ENCODE measurements at places on chromosomes 7 and 10. TPM values are rescaled to one million over a fixed set of nuclear protein-coding genes. Genes with fewer than 3 reads are reported as not detected.

PSAP gene
- 186 TPM for total RNA-seq

FAM237B gene
- not detected for total RNA-seq

IFIT1 gene
- 6.1 TPM for total RNA-seq

KEL gene
- 1.1 TPM for total RNA-seq

GPR15LG gene
- not detected for total RNA-seq

ANXA8L1 gene
- total RNA-seq: not detected

SH2D4B gene
- 0.25 TPM for total RNA-seq

CNPY1 gene
- not detected for total RNA-seq

GBX1 gene
- total RNA-seq: not detected

BAG3 gene
- 38.2 TPM for total RNA-seq

PNLIPRP1 gene
- not detected for total RNA-seq

NME8 gene
- total RNA-seq: not detected

AKR1C4 gene
- not detected for total RNA-seq

DLX6 gene
- not detected for total RNA-seq

SPDYE2 gene
- total RNA-seq: 0.39 TPM

ABCB1 gene
- 1.2 TPM for total RNA-seq

LRRC61 gene
- total RNA-seq: 10.7 TPM

CPN1 gene
- total RNA-seq: not detected

PLEKHA1 gene
- 35.9 TPM for total RNA-seq

EN2 gene
- not detected for total RNA-seq

DOCK1 gene
- 0.20 TPM for total RNA-seq

SPOCK2 gene
- total RNA-seq: 683 TPM

LGI1 gene
- total RNA-seq: not detected

LIPF gene
- not detected for total RNA-seq

ASAH2B gene
- total RNA-seq: 1.2 TPM

PLAU gene
- 0.35 TPM for total RNA-seq

LRGUK gene
- total RNA-seq: 0.47 TPM

PON1 gene
- total RNA-seq: not detected

KIF20B gene
- 42.8 TPM for total RNA-seq

OR6B1 gene
- not detected for total RNA-seq

OR9A2 gene
- total RNA-seq: not detected

ADAMTS14 gene
- not detected for total RNA-seq

TSPAN12 gene
- not detected for total RNA-seq

AKR1D1 gene
- not detected for total RNA-seq

CHAT gene
- total RNA-seq: not detected

TMEM213 gene
- not detected for total RNA-seq

PTPN20 gene
- total RNA-seq: not detected

C10orf62 gene
- not detected for total RNA-seq

CDH23 gene
- total RNA-seq: 5.6 TPM

UCN3 gene
- total RNA-seq: not detected

AKR1C8 gene
- total RNA-seq: 3.2 TPM

TWIST1 gene
- total RNA-seq: 0.39 TPM

NXPH1 gene
- not detected for total RNA-seq

SEMA3D gene
- not detected for total RNA-seq

C10orf53 gene
- total RNA-seq: not detected

CALHM1 gene
- not detected for total RNA-seq
